ENCODE measurements at places on chromosomes 4 and X. TPM values are rescaled to one million over a fixed set of nuclear protein-coding genes. Genes with fewer than 3 reads are reported as not detected.

- no peaks in the 10 kb centered on the region for H3K36me3 ChIP-seq
- H3K4me1 ChIP-seq: no peaks in the 10 kb centered on the region
- H3K27me3 ChIP-seq: no peaks in the 10 kb centered on the region
- no peak overlapping the region for H3K4me3 ChIP-seq
Measured at GRCh38 chr4:80229590-80229989, 32.3 kb downstream of the PRDM8 start.

GRCh38 chr4:156247470-156247869, 293.8 kb upstream of the CTSO start:
- H3K4me1 ChIP-seq: no peaks in the 10 kb centered on the region
- no peak overlapping the region for H3K4me3 ChIP-seq
- H3K27ac ChIP-seq: no peak overlapping the region
- no peak for DNase-seq
- H3K36me3 ChIP-seq: no peaks in the 10 kb centered on the region

- no peak overlapping the region for H3K27ac ChIP-seq
- no peaks in the 10 kb centered on the region for H3K27me3 ChIP-seq
- H3K36me3 ChIP-seq: no peaks in the 10 kb centered on the region
- H3K4me1 ChIP-seq: peaks cover 5% of the 10 kb centered on the region
- no peak overlapping the region for H3K4me3 ChIP-seq
Measured at GRCh38 chr4:3832536-3833220, 66.5 kb downstream of the ADRA2C start.

- no peak overlapping the region for H3K4me3 ChIP-seq
- no peaks in the 10 kb centered on the region for H3K27me3 ChIP-seq
- H3K27ac ChIP-seq: no peak overlapping the region
- peaks cover 4% of the 10 kb centered on the region for H3K4me1 ChIP-seq
- no peak for DNase-seq
Measured at GRCh38 chrX:149497626-149498025, 7.5 kb downstream of the IDS start.

DNA sequence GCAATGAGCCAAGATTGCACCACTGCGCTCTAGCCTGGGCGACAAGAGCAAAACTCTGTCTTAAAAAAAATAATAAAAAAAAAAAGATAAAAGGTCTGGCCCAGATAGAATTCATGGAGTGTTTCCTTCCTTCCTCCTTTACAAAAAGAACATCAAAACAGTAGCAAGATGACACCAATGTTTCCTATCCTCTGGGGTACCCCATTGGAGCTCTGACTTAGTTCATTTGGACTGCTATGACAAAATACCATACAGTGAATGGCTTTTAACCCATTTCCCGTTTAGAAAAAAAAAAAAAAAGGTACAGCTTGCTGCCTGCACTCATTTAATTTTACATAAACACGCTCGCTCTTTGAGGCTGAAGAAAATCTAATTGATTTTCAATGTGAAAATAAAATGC, 89.9 kb upstream of the PRKX start:
- DNase-seq: no peak
- H3K27me3 ChIP-seq: no peaks in the 10 kb centered on the region
- H3K4me1 ChIP-seq: no peaks in the 10 kb centered on the region
- H3K27ac ChIP-seq: no peak overlapping the region

Gene TBC1D8B
- 8.9 TPM for total RNA-seq
